ENCODE measurements at places on chromosomes 16 and 17.

GRCh38 chr17:76432712-76433336, 20.1 kb downstream of the UBE2O start:
- no peak for DNase-seq

GRCh38 chr17:70446446-70446845, 277.1 kb downstream of the KCNJ2 start:
- DNase-seq, result no peak

GRCh38 chr16:2881783-2882649, 999 bp upstream of the FLYWCH2 start:
- no peak for DNase-seq

GRCh38 chr16:52399116-52399515, 147.8 kb downstream of the TOX3 start:
- DNase-seq, result no peak

GRCh38 chr16:1667916-1668315, 10.2 kb upstream of the JPT2 start:
- no peak for DNase-seq

DNA sequence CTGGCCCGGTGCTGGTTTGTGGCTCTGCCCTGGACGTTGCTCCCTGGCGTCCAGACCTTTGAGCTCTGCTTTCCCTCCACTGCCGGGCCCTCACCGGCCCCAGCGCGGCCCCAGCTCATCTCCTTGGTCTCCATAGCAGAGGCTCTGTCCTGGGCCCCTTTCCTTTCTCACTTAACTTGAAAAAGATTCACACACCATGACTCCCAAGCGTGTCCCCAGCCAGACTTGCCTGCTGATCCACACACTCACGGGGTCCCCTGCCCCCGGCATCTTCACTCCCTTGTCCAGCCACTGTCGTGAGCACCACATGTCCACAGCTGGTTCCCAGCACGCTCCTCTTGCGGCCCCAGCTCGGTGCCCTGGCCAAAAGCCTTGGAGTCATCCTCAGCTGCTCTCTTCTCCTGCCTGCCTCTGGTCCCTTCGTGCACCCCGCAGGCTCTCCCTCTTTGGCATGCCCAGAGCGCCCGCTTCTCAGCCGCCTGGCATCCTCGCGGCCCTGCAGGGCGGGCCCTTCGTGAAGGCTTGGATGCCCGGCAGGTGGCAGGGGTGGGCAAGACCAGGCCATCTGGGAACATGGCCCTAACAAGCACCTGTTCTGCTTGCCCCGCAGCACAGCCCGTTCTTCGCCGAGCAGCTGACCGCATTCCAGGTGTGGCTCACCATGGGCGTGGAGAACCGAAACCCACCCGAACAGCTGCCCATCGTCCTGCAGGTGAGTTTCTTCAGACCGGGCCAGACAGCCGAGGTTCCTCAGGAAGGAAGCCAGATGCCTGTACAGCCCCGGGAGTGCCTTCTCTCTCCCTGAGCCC, 145.6 kb upstream of the CHMP6 start:
- no peak for DNase-seq

DNA sequence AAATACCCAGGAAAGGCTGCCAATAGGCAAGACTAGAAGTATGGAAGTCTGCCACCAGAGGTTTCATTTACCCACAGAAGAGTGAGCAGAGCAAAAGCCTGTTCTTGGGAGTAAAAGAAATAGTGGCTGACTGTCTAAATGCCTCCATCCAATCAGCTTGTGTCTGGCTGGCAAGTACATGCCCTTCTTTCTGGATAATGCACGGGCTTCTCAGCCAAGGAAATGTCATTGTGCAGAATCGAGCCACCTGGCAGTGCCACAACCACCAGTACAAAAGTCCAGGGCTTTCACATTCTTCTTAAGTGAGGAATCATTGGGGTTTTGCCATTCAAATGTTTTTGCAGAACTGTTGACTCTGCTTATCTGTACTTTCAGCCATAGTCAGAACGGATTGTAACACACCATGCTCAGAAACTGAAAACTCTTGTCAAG, 10.1 kb upstream of the ERCC4 start:
- no peak for DNase-seq

- no peak for DNase-seq
Observed at GRCh38 chr17:8947201-8947600, 18.3 kb downstream of the PIK3R5 start.

- DNase-seq, result no peak
Observed at GRCh38 chr16:4317532-4318450, 1.9 kb downstream of the GLIS2 start.

GRCh38 chr17:33564146-33564545, 271.1 kb upstream of the ASIC2 start:
- DNase-seq, result no peak

DNA sequence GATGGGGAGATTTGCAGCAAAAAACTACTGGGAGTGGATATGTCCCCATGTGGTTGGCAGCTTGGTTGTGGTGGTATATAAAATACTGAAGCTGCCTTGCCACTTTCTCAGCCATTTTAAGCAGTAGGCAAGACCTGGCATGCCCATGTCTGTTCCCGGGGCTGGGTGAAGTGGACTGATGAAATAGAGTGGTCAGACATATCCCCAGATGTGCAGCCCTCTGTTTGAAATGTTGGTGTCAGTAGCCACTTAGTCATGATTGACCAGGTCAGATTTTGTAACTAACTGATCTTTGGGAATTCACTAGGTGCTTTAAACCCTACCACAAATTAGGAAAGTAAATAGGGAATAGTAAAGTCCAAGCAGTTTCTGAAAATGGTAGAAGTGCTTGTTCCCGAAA, 151.6 kb downstream of the PHKB start:
- DNase-seq, result no peak
